LNCaP clone FGC (cell line): ENCODE measurements at places on chromosomes 2 and 18.

DNA sequence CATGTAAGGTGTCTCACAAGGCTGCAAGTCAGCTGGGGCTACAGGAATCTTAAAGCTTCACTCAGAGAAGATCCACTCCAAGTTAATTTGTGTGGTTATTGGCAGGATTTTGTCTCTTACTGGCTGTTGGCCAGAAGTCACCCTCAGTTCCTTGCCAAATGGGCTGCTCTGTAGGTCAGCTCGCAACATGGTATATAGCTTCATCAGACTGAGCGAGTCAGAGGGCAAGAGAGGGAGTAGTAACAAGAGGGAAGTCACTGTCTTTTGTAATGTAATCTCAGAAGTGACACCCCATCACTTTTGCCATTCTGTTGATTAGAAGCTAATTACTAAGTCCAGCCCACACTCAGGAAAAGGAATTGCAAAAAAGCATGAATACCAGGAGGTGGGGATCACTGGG lies 119.5 kb downstream of the LRRTM1 start:
- DNase-seq = no peak

- no peak for DNase-seq
Observed at GRCh38 chr2:47309952-47310800, 92.8 kb upstream of the MSH2 start.

- DNase-seq = no peak
Observed at GRCh38 chr2:69797235-69797634, 32.2 kb upstream of the GMCL1 start.

DNA sequence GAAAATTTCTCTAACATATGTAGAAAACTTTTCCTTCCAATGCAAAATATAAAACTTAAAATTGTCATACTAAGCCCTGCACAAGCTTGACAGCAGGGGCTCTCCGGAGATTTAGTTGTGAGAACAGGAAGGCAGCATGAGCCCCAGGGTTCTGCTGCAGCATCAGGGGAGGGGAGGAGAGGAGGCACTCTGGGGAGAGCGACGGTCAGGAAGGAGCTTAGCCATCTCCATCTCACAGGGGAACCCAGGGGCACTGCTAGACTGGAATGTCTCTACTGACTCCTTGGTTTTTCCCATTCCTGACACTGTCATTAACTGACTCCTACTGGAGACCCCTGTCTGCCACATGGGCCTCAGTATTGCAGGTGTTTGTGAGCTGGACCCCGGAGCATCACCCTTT lies 123.6 kb downstream of the GPR39 start:
- no peak for DNase-seq

GRCh38 chr2:1714291-1715064 lies 29.8 kb downstream of the PXDN start:
- no peak for DNase-seq

GRCh38 chr18:45339810-45340550 lies 275.3 kb upstream of the SLC14A2 start:
- no peak for DNase-seq

DNA sequence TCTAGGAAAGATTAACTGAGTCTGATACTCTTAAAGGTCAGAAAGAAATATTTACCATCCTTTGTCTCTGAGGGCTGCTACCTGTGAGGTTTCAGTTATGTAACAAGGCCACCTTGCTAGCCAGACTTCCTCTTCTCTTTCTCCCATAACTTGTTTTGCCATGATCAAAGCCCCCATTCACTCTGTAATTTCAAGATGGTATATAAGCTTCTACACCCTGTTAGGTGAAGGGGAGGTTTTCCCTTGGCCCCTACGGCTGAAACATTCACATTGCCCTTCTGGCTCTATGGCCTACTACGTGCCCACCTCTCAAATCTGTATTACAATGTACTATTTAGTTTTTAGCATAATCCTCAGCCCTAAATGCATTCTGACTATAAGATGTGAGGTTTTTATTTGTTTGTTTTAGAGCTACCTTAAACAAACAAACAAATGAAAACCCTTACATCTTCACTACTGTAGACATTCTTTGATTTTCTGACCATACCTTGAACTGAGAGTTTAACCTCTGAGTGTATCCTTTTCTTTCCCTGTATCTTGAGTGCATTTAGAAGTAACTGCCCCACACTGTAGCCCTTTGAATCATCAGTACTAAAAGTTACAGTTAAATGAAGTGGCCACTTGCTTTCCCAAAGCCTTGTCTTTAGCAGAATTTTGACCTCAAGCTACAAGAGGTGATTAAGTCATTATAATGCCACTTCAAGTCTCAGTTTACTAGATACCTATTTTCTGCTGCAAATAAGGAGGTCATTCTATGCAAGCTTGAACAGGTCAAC lies 332.2 kb downstream of the SOCS6 start:
- DNase-seq = no peak

DNA sequence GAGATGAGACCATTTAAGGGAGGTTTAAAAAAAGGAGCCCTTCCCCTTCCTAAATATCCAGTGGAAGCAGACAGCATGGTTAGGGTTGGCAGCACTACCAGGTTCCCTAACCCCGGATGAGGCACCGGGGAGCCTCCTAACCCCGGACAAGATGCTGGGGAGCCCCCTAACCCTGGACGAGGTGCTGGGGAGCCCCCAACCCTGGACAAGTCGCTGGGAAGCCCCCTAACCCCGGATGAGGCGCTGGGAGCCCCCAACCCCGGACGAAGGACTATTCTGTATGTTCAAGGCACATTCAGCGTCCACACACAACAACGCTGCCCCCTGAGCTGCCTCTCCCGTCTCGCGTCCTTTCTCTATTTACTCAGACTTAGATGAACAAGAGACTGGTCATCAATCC lies 51.9 kb downstream of the ANKMY1 start:
- DNase-seq = no peak

- DNase-seq = no peak
Observed at GRCh38 chr2:113980946-113981345, 91.1 kb downstream of the ACTR3 start.

- no peak for DNase-seq
Observed at GRCh38 chr2:6342273-6342920, 523.3 kb downstream of the CMPK2 start.

DNA sequence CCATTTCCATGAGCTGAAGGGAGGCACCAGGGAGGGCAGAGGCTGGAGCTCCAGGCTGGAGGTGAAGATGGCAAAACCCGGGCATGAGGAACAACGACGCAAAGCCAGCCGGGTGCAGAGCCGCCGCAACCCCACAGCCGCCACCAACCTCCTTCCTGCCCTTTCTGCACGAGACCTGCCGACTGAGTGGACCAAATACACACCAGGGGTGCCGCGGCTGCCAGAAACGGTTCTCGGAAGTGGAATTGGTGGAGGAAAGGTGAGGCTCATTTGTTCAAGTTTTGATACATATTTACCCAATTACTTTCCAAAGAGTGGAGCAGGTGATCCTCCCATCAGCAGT lies 8.4 kb upstream of the CIDEA start:
- no peak for DNase-seq

GRCh38 chr2:98929920-98930319 lies 6.1 kb downstream of the CRACDL start:
- no peak for DNase-seq

- no peak for DNase-seq
Observed at GRCh38 chr2:236904389-236905263, 181.1 kb upstream of the COPS8 start.

GRCh38 chr2:43255296-43255910 lies 29.0 kb upstream of the ZFP36L2 start:
- DNase-seq = no peak

DNA sequence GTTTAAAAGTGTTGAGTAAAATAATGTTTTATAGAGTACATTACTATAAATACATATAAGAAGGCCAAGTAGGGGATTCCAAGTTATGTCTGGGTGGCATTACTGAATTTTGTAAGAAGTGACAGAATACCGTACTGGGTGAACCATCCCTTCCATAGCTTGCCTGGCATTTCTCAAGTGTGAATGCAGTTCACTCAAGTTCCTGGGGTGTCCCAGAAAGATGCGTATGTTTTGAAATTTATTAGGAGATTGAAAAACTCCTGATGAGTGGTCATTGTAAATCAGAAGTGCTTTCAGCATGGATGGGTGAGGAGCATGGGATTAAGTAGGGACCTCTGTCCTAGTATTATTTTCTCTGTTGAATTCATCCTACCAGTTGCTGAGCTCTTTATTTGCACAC lies 103.2 kb downstream of the VAPA start:
- DNase-seq = no peak

DNA sequence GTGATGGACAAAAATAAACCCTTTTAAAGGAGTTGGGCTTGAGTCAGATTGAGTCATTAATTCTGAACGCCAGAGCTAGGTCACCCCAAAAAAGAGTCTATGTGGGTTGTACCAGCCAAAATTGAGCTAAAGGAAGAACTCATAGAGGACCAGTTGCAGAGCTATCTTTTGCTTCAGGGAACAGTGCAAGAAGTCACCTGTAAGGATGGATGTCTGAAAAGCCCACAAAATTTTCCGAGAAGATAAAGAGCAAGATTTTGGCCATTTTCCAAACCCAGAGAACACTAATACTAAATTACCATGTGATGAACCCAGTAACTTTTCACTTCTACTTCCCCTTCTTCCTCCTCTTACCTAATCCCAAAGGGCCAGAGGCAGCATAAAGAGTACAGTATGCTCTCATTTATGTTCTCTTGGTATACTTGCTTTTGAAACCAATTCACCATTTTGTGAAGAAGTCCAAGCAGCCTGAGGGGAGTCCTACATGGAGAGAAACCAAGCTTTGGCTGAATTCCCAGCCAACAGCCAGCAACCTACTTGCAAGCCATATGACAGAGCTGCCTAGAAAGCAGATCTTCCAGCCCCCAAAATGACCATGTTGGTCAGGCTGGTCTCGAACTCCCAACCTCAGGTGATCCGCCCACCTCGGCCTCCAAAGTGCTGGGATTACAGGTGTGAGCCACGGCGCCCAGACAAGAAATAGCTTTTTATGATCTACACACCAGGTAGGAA lies 551.7 kb downstream of the SATB2 start:
- DNase-seq = no peak

DNA sequence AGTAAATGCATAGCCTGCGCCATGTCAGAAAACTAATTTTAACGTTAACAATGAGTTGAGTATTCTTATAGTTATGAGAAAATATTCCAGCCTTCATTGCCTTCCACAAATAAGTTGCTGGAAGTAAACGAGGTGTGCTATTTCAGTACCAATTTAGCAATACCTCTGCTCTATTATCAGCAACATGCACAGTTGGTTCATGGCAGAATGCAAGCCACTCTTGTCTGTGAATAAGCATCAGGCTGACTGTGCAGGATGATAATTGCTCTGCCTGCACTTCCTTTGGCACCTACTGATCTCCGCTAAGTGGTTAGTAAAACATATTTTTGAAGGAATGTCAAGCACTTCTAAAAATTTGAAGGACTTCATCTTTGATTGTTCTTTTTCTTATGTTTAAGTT lies 261.9 kb upstream of the SIX3 start:
- no peak for DNase-seq

DNA sequence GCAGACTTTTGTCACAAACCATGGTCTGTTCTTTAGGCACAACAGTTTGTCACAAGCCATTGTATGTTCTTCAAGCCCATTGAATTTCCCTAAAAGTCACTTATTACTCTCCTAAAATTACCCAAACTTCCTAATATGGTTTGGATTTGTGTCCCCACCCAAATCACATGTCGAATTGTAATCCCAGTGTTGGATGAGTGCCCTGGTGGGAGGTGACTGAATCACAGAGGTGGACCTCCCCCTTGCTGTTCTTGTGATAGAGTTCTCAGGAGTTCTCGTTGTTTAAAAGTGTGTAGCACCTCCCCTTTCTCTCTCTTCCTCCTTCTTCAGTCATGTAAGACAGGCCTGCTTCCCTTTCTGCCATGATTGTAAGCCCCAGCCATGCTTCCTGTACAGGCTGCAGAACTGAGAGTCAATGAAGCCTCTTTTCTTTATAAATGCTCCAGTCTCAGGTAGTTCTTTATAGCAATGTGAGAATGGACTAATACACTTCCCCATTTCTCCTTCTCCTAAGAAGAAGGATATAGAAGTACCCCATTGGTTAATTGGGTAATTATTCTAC lies 11.2 kb upstream of the GYPC start:
- DNase-seq = no peak

- DNase-seq = no peak
Observed at GRCh38 chr2:202773301-202773973, 98.1 kb downstream of the ICA1L start.

GRCh38 chr2:38098421-38099098 lies 22.6 kb upstream of the CYP1B1 start:
- DNase-seq = no peak

DNA sequence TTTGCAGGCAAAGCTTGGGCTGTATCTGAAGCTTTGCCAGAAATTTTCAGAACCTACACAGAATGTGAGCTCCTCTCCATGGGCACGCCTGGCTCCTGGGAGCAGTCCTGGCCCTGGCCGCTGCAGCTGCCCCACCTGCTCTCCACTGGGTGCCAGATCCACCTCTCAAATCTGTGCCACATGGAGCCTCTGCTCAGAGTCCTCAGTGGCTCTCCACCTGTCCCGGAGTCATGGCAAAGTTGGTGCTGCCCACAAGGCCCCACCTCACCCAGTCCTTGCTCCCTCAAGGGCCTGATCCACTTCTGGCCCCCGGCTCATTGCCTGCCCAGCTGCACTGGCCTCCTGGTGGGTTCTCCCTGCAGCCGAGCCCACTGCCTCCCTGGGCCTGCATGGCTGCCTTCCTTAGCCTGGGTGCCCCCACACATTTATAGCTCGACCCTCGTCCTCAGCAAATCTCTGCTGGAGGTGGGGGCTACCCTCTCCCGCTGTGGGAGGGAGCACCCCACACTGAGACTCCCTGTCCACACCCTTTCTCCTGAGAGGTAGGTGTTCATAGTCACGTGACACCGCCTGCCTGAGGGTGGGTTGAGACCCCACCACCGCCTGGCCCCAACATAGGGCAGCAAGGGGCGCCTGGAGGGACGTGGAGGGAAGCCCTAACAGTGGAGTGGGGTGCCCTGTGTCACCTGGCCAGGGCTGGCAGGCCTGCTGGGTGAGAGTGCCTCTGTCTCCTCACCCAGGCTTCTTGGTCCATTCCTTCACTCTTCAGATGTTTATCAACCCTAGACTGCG lies 224.1 kb downstream of the SH3RF3 start:
- DNase-seq = no peak

- no peak for DNase-seq
Observed at GRCh38 chr2:173394091-173394974, 39.7 kb downstream of the CDCA7 start.

DNA sequence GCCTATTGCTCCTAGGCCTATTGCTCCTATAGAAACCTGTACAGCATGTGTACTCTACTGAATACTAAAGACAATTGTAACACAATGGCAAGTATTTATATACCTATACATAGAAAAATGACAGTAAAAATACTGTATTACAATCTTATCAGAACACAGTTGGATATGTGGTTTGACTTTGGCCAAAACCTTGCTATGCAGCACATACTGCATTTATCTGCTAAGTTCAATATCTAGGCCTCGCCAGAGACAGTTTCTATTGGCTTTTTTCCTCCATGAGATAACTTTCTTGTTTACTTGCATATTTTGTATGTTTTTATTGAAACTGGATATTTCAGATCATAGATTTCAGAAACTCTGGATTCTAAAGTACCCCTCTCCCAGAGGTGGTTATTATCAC lies 19.3 kb upstream of the TMEM87B start:
- DNase-seq = no peak

GRCh38 chr2:43328133-43328532 lies 101.7 kb upstream of the ZFP36L2 start:
- DNase-seq = no peak
